Uterus (tissue), 4 donors: ENCODE measurements at places on chromosomes 12 and 14. TPM values are rescaled to one million over a fixed set of nuclear protein-coding genes. Genes with fewer than 3 reads are reported as not detected.

DNA sequence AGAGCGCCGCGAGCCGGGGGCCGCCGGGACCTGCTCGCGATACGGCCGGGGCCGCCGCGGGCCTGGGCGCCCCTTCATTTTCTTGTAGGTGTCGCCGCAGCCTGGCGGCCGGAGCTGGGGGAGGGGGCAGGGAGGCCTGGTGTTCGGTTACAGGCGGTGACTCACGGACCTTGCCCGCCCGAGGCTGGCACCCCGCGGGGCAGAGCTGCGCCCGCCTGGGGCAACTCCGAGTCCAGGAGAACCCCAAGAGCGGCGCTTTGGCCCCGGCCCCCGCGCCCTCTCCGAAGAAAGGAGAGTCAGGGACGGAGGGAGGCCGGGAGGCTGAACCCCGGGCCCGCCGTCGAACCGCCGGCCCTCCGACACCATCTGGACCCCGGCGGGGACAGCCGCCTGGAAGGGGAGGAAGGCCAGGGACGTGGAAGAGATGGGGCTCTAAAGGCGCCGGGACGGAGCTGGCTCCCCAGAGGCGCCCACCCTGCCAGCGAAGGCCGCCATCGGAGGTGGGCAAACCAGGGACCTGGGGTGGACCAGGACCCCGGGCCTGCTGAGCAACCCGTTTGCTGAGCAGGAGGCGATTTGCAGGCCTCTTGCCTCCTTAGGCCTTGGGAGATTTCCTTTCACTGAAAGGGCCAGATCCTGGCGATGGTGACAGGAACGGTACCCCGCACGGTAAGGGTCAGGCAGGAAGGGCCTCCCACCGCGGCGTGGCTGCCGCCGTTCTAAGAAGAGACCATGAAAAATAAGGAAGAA is 843 bp upstream of the NUAK1 start:
- DNase-seq: peak; percentile 81

GRCh38 chr12:27511031-27511722 is 12.8 kb upstream of the PPFIBP1 start:
- DNase-seq: no peak

CAPZA3 gene
- not detected for total RNA-seq

MANSC1 gene
- total RNA-seq: 5.6 TPM

GRCh38 chr14:62144863-62145262 is 382.6 kb downstream of the SNAPC1 start:
- DNase-seq: no peak

DNA sequence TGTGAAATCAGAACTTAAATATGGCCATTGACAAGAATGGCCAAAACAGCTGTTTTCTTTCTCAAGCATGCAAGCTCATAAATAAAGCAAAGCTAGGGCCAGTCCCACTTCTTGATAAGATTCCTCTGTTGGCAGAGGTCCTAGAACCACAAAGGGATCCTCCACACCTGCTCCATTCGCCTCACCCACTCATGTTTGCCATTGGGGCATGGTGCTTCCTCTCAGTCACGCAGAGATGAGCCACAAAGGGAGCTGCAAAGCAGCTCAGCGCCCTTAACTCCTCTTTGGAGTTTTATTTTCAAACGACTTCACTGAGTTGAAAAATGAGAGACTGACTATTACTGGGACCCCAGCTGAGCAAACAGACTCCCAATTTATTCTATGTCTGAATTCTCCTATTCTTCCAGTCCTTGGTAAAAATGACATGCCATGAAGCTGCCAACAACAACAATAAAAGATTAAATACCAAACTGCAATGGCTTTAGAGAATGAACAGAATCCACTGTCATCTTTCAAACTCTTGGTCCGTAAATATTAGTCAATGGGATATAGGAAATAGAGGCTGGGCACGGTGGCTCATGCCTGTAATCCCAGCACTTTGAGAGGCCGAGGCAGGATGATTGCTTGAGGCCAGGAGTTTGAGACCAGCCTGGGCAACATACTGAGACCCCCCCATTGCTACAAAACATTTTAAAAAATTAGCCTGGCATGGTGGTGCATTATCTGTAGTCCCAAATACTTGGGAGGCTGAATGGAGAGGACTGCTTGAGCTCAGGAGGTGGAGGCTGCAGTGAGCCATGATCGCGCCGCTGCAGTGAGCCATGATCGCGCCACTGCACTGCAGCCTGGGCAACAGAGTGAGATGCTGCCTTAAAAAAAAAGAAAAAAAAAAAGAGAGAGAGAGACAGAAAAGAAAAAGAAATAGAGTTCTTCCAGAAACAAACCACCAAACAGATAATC is 16.4 kb downstream of the MANSC1 start:
- peak; percentile 34 for DNase-seq

NTN4 gene
- 39.1 TPM for total RNA-seq

DNA sequence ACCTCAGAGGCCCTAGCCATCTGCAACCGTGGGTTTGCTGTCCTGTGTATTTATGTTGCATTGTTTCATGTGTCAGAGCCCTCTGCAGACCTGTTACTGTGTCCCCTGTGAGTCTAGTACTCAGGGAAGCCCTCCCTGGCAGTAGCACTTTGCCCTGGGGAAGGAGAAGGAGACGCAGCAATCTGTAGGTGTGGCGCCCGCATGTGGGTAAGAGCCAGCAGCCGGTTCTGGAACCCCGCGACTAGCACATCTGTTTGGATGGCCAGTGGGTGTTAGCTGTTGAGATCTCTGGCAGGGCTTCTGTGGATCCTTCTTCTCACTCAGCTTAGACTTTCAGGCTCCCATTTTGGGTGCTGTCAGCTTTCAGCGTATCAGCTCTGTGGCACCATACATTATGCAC is 57.0 kb downstream of the TECPR2 start:
- DNase-seq: no peak

- no peak for DNase-seq
Measured at GRCh38 chr14:65278589-65278988, 133.9 kb upstream of the FUT8 start.
